ENCODE measurements at places on chromosomes 5 and 9.
A peak's percentile ranks its signal among the peaks of the same experiment; 100 is the strongest.

GRCh38 chr9:15423231-15423985 is 732 bp downstream of the SNAPC3 start:
- DNase-seq = no peak

- DNase-seq = no peak
These were observed 16.4 kb downstream of the LNPEP start for GRCh38 chr5:96952118-96952750.

DNA sequence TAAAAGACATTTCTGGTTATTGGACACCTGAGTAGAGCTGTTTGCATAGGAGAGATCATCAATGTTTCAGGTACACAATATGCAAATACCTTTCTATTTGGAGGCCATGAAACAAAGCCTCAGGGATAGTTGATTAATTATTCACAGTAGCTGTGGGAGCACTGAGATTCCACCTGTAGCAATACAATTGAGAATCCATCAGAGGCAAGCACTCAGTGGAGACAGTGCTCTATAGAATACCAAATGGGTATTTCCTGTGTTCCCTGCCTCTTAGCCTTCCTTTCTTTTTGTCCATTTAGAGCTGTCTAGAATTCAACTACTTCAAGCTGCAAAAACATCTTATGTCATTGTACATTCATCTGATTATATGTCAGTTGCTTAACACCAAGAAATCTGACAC is 1754.0 kb upstream of the ACO1 start:
- no peak for DNase-seq

DNA sequence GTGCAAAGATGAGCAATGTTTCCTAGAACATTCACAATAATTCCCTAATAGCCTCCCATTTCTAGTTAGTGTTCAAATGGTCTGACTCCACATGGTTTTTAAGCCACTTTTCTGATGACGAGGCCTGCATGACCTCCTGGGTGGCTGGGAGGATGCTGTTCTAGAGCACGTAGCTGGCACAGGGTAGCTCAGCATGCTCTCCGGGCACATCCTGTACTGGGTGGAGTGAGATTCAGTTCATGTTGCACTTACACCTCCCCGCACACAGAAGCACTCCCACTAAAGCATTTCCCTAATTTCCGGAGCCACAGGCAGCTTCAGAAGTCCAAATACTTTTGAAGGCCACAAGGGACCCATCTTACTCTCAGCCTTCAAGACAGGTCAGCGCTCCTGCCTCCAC is 159.8 kb upstream of the LHFPL2 start:
- DNase-seq = no peak

- DNase-seq = no peak
These were observed 524.2 kb downstream of the ACTL7B start for GRCh38 chr9:108331596-108331995.

DNA sequence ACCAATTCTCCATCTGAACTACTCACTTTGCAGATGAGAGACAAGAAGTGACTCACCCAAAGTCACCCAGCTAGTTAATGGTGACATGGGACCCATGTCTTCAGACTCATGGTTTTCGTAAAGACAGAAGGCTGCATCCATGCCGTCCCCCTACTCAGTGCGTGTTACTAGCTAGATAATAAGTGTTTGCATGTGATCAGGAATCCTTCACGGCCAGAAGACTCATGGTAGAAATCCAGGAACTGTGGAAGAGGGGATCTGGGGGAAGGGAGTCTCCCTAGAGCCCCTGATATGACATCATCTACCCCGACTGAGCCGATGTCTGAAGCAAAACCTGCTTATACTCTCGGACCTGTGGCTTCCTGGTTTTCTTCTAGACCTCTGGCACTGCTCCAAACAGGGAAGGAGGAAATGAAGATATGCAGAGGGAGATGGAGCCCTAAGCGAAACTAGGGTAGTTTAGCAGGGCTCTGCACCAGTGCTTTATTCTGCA is 3.3 kb downstream of the RNF183 start:
- DNase-seq = no peak

GRCh38 chr5:31559942-31560341 is 27.8 kb downstream of the C5orf22 start:
- DNase-seq = no peak

- DNase-seq = no peak
These were observed 214.7 kb downstream of the ADCY2 start for GRCh38 chr5:7610531-7611177.

- DNase-seq = no peak
These were observed 22.4 kb upstream of the STRBP start for GRCh38 chr9:123290764-123291163.

- DNase-seq = no peak
These were observed at the start of gene HAND1 for GRCh38 chr5:154478224-154478565. TSS of gene HAND1 (minus strand) at chr5:154478227. CDS start at chr5:154478008, 219 bp downstream.

DNA sequence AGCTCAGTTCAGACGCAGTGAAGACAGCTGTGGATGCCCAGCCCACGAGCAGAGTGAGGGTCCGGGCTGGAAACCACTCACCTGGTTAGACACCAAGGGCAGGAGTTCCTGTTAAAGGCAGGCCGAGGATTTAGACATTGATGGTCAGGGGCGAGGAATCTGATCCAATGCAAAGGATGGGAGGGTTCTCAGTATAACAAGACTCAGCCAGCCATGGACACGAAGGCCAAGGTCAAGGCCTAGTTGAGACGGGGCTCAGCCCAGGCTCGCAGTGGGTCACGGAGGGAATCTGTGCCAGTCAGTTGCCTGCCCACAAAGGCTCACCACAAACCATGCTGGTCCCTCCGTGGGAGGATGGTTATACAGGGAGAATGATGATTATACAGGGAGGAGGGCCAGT is 63.3 kb upstream of the FCN1 start:
- no peak for DNase-seq

GRCh38 chr5:26691486-26691885 is 346.9 kb downstream of the CDH9 start:
- no peak for DNase-seq

GRCh38 chr5:60649288-60649917 is 50.6 kb downstream of the DEPDC1B start:
- peak; percentile 48 for DNase-seq

DNA sequence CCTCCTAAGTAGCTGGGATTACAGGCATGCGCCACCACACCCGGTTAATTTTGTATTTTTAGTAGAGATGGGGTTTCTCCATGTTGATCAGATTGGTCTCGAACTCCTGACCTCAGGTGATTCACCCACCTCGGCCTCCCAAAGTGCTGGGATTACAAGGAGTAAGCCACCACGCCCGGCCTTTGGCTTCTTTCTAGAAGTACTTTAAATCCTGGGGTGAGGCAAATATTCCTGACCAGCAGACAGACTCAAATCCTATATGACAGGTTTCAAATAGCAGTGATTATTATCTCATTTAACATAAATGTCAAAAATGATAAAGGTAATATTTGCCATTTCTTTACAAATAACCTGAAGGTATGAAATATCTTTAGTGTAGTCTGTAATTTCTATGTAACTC is 35.6 kb downstream of the ABHD17B start:
- no peak for DNase-seq

GRCh38 chr9:136659861-136660784 is 2.6 kb upstream of the EGFL7 start:
- DNase-seq = no peak

DNA sequence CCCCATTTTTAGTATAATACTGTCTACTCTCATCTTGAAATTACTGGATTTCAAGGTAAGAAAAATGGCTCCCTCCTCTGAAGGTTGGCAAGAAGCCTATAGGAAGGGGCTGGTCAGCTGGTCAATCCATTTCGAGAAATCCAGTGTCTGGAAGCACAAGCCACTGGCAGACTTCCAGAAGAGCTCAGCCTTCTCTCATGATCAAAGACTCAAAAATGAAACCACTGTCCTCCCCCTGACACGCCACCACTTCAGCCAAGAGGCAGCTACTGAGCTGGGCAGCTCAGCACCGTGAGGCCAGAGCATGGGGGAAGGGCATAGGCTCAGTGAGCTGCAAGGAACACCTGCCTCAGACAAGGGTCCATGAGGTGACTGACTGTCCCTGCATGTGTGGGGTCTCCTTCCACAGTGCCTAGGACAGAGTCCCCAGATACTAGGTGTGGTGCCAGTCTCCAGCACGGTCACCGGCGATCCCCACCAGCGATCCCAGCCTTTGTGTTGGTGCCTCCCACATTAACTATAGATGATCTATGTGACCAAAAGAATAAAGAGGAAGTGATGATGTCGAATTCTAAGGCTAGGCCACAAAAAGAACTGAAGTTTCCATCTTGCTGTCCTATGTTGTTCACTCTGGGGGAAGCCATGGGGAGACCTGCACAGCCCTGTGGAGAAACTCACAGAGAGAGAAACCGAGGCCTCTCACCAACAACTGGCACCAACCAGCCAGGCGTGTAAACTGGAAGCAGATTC is 100.1 kb upstream of the LRRTM2 start:
- DNase-seq = peak; percentile 47

GRCh38 chr9:21800931-21801682 is 1.3 kb upstream of the MTAP start:
- DNase-seq = no peak

DNA sequence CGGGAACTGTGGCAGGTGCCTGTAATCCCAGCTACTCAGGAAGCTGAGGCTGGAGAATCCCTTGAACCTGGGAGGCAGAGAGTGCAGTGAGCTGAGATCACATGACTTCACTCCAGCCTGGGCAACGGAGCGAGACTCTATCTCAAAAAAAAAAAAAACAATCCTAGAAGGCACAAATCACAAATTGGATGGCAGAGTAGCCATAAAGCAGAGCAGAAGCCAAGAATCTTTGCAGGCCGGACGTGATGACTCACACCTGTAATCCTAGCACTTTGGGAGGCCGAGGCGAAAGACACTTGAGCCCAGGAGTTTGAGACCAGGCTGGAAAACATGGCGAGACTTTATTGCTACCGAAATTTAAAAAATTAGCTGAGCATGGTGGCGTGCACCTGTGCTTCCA is 9.2 kb upstream of the FUBP3 start:
- no peak for DNase-seq

GRCh38 chr9:10015755-10016154 is 597.0 kb downstream of the PTPRD start:
- DNase-seq = no peak

GRCh38 chr9:137007108-137007815 is 10.9 kb upstream of the CLIC3 start:
- no peak for DNase-seq

DNA sequence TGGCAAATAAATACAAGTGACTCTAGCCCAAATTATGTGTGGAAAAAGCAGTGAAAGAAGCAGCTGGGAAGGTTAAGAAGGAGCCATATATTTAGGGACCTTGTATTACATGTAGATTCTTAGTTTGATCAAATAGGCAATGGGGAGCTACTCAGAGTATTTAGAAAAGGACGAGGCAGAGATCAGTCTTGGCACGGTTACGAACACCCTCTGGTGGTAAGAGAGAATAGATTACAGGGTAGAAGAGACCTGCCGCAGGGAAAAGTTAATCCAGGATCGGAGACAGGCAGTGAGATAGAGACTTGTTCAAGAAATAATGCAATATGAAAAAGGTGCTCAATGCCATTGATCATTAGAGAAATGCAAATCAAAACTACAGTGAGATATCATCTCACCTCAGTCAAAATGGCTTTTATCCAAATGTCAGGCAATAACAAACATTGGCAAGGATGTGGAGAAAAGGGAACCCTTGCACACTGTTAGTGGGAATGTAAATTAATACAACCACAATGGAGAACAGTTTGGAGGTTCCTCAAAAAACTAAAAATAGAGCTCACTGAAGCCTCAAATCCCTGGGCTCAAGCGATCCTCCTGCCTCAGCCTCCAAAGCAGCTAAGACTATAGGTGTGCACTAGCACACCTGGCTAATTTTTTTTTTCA is 12.0 kb downstream of the INIP start:
- DNase-seq = no peak

- DNase-seq = no peak
These were observed 438.9 kb upstream of the WWC1 start for GRCh38 chr5:167852515-167852914.

- DNase-seq = no peak
These were observed 11.7 kb downstream of the VCP start for GRCh38 chr9:35060548-35061207.

GRCh38 chr9:27094640-27095298 is 14.3 kb upstream of the TEK start:
- no peak for DNase-seq

GRCh38 chr9:130242270-130243014 is 23.1 kb upstream of the HMCN2 start:
- no peak for DNase-seq

DNA sequence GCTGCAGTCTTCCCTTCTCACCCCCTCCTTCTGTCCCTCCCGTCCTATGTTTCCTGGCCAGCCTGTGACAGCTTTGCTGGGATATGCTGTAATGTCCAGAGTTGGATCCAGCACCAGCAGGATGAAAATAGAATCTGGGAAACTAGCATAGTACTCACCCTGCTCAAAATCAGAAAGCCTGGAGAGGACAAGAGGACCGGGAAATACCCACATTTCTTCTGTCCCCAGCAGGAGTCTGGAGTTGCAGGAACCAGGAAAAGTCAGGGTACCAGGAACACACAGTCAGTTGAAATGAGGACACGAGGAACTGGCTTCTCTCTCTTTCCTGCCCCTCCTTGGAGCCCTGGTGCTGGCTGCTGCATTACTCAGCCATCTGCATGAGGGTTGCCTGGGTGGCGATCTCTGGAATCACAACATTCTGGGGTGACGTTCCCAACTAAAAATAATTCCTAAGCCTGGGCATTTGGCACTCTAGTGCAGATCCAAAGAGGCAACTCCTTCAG is 59.6 kb upstream of the NFIL3 start:
- DNase-seq = no peak

DNA sequence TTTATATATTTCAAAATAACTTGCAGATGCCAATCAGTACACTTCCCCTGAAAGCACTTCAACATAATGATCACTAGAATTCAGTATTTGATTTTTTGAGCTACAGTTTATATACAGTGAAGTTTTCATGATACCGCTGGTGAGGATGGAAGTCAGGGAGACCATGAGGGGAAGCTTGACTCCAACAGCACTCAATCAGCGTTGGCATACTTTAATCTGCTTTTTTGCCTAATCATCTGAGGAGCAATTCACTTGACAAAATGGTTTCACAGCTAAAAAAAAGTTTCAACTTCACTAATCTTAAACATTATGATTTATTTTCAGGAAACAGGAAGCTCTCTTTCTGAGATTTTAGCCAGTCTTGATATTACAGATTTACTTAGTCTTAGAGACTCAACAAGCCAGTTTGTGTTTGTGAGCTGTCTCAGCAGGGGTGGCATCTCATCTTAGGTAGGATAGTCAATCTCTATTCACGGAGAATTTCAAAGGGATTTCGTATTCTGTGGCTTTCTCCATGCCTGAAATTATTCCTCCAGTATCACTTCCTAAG is 111.4 kb upstream of the ARRDC3 start:
- DNase-seq = no peak

All from GM13976 (cell line).